Vagina (tissue), 2 donors: ENCODE measurements at places on chromosomes 2 and 18.

DNA sequence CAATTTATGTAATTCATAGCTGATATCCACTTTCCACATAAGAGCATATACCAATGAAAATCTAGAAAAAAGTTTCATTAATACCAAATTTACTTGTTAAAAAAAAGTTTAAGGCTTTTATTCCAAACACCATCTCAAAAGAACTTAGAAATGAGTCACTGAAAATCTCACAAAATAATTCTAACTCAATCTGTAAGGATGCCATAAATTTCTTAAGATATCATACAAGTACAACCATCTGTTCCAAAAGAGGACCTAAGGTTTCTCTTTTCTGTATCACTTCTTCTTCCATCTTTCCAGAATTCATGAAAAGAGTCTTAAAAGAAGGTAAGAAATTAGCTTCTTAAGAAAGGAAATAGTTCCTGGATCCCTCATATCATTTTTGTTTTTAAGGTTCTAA is 60.4 kb downstream of the TRIP12 start:
- H3K27ac ChIP-seq = no peak overlapping the region
- no peaks in the 10 kb centered on the region for H3K27me3 ChIP-seq
- H3K36me3 ChIP-seq = no peaks in the 10 kb centered on the region

DNA sequence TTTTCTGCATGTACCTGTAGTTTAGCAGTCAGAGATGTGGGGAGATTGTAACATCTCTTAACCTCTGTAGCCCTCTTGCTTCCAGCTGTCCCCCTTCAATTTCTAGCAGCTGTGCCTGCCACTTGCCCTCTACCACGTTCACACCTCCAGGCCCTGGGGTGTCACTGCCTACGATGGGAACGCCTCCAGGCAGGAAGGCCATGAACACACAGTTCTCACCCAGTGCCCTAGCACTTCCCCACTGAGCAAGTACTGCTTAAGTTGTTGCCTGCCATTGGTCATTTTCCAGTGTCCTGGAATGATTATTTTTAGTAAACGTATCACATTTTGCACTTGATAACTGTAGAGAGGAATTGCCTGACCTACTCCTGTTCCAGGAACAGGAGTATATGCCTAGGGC is 77.1 kb upstream of the B3GNT7 start:
- no peaks in the 10 kb centered on the region for H3K4me1 ChIP-seq
- no peak overlapping the region for H3K27ac ChIP-seq
- DNase-seq = no peak
- H3K27me3 ChIP-seq = no peaks in the 10 kb centered on the region
- no peak overlapping the region for H3K4me3 ChIP-seq
- H3K36me3 ChIP-seq = no peaks in the 10 kb centered on the region

DNA sequence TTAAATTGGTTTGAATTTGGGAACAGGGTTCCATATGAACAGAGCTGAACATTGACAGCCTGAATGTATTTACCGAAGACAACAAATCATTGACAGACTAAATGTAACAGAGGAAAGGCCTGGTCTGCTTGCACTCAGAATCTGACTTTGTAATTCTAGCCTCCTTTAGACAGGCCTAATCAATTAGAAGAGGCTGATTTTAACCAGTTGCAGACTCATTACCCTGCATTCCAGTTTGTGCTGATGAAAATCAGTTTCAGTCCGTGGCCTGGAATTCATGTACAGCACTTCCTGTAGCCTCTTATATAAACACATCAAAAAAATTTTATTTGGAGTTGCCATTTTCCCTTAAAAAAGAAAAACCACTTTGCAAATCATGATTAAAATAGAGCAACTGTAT is 93.1 kb upstream of the ZFP36L2 start:
- H3K27ac ChIP-seq = no peak overlapping the region
- DNase-seq = no peak
- peaks cover 12% of the 10 kb centered on the region for H3K4me1 ChIP-seq
- H3K36me3 ChIP-seq = no peaks in the 10 kb centered on the region
- no peaks in the 10 kb centered on the region for H3K27me3 ChIP-seq

DNA sequence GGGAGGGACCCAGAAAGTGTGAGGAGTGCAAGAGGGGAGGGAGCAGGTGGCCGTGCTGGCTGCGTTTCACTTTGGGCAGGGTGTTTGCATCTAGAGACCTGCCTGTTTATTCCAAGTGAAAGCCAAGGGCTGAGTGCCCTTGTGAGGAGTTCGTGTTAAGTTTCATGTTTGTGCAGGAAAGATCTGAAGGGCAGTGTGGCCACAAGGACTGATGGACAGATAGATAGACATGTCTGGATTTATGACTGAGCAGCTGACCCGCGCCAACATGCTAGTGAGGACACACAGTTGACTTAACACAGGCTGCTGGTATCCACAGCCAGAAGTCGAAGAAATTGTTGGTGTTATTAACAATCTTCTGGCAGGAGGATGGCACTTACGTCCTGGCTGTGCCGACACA is 387.6 kb upstream of the TNP1 start:
- no peak overlapping the region for H3K4me3 ChIP-seq
- peak overlapping the region; percentile 80 for H3K27ac ChIP-seq
- peaks cover 35% of the 10 kb centered on the region for H3K4me1 ChIP-seq

DNA sequence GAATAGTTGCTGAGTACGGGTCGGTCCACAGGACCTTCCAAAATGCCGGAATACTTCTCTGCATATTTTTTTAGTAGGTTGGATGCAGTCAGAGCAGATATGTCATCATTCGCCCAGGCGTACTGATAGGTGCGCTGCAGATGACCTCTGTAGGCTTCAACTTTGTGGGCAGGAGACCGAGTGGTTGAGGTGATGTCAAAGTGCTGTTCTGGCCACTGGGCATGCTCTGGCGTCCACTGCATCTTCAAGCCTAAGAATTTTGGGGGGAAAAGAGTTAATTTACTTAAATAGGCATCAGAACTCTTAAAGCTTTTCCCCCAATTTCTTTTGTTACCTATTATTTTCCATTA is 124.3 kb downstream of the FIGN start:
- H3K27ac ChIP-seq = no peak overlapping the region
- no peak overlapping the region for H3K4me3 ChIP-seq
- H3K36me3 ChIP-seq = no peaks in the 10 kb centered on the region
- H3K27me3 ChIP-seq = no peaks in the 10 kb centered on the region

- no peak overlapping the region for H3K4me3 ChIP-seq
- H3K27me3 ChIP-seq = no peaks in the 10 kb centered on the region
- DNase-seq = no peak
- peaks cover 11% of the 10 kb centered on the region for H3K4me1 ChIP-seq
- no peak overlapping the region for H3K27ac ChIP-seq
Observed at GRCh38 chr2:218317835-218318234, 25.5 kb upstream of the TMBIM1 start.

DNA sequence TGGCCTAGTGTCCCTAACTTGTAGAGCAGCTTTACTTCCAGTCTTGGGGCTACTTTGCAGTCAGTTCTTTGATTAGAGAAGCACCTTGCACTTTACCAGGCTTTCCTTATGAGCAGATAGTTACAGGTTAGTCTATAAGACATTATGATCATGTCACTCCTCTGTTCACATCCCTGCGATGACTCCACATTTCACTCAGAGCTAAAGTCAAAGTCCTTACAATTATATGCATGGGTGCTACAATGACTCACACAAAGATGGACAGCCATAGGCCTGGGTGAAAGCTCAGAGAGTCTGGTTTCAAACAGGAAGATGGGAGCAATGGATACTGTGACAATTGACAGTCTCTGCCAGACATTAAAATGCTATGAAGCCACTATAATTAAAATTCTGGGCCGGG is 27.1 kb upstream of the SSB start:
- H3K4me3 ChIP-seq = no peak overlapping the region
- peaks cover 10% of the 10 kb centered on the region for H3K4me1 ChIP-seq
- no peaks in the 10 kb centered on the region for H3K36me3 ChIP-seq

GRCh38 chr2:69811018-69811417 is 18.4 kb upstream of the GMCL1 start:
- peaks cover 78% of the 10 kb centered on the region for H3K36me3 ChIP-seq
- H3K27me3 ChIP-seq = no peaks in the 10 kb centered on the region
- no peak overlapping the region for H3K27ac ChIP-seq
- peak; percentile 40 for DNase-seq

DNA sequence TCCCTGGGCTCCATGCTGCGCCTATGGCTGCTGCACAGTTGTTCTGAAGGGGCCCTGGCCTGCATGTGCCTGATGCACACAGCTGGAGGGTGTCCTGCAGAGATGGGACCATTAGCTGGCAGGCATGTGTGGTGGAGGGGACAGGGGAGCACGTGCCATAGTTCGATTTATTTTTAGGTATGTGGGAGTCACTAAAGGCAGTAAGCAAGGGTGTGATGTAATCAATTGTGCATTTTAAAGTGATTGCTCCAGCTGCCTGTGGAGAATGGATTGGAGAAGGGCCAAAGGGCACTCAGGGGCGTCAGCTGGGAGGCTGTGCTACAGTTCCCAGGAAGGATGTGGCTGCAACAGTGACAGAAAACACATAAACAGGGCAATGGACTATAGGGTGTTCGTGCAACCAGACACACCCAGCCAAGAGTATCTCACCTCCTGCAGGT is 205.1 kb downstream of the ARL4C start:
- no peaks in the 10 kb centered on the region for H3K27me3 ChIP-seq
- DNase-seq = no peak
- H3K36me3 ChIP-seq = no peaks in the 10 kb centered on the region
- no peak overlapping the region for H3K4me3 ChIP-seq
- no peak overlapping the region for H3K27ac ChIP-seq
- H3K4me1 ChIP-seq = peaks cover 15% of the 10 kb centered on the region

DNA sequence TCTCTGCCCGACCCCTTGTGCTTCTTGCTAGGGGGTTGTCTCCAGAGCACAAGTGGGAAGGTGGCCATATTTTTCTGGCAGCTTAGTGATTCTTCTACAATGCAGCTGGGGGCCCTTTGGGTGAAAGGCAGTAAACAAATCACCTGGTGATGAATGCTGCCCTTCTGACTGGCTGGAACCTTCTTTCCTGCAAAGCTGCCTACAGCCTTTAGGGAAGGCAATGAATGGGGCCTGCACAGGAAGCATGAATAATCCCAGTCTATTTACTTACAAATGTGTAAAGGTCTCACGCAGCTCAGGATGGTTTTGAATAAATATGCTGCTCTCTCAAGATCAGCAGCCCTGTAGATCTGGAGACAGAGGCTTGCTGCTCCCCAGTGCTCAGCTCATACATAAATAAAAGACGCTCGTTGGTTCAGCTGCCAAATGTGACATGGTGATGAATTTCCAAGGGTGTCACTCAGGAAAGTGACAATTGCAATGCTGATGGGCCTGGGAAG is 289.2 kb downstream of the TDRD15 start:
- H3K4me3 ChIP-seq = no peak overlapping the region
- no peaks in the 10 kb centered on the region for H3K27me3 ChIP-seq
- no peak for DNase-seq
- H3K4me1 ChIP-seq = no peaks in the 10 kb centered on the region

DNA sequence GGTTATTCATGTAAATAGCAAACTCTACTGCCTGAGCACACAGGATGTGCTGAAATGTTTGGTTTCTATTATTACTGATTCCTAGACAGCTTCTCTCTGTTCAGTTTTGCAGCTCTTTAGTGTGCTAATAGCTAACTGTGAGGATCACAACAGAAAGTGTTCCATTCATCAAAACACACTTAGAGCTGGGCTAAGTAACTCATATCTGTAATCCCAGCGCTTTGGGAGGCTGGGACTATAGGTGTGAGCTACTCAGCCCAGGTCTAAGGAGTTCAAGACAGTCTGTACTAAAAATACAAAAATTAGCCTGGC is 63.2 kb downstream of the MOGAT1 start:
- H3K4me3 ChIP-seq = no peak overlapping the region
- no peaks in the 10 kb centered on the region for H3K36me3 ChIP-seq
- no peak for DNase-seq
- no peak overlapping the region for H3K27ac ChIP-seq
- H3K27me3 ChIP-seq = no peaks in the 10 kb centered on the region

GRCh38 chr18:52228166-52228565 is 111.8 kb upstream of the DCC start:
- no peak overlapping the region for H3K4me3 ChIP-seq
- H3K36me3 ChIP-seq = no peaks in the 10 kb centered on the region

GRCh38 chr2:84776011-84776410 is 104.9 kb downstream of the TRABD2A start:
- no peak overlapping the region for H3K27ac ChIP-seq
- H3K27me3 ChIP-seq = no peaks in the 10 kb centered on the region
- no peaks in the 10 kb centered on the region for H3K4me1 ChIP-seq
- H3K36me3 ChIP-seq = no peaks in the 10 kb centered on the region
- DNase-seq = no peak

DNA sequence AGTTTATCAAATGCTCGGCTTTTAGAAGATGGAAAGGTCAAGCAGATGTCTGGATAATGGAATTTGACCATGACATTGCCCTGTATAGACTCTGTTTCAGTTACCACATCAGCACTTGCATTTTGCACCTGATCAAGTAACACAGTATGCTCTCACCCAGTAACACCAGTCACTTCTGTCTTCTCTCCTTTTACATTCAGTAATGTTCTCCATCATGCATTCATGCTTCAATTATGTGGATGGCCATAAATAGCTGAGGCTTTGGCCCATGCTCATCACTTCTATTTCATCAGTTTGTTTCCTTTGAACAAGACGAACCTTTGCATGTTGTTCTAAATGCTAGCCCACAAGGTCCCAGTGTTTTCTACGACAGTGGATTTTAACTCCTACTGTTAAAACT is 322.9 kb upstream of the ACVR2A start:
- no peaks in the 10 kb centered on the region for H3K36me3 ChIP-seq
- no peak overlapping the region for H3K4me3 ChIP-seq
- DNase-seq = no peak
- H3K27ac ChIP-seq = no peak overlapping the region
- H3K27me3 ChIP-seq = no peaks in the 10 kb centered on the region

GRCh38 chr2:179817181-179817841 is 44.1 kb downstream of the ZNF385B start:
- H3K27ac ChIP-seq = no peak overlapping the region
- H3K27me3 ChIP-seq = no peaks in the 10 kb centered on the region
- DNase-seq = no peak
- no peak overlapping the region for H3K4me3 ChIP-seq
- H3K4me1 ChIP-seq = no peaks in the 10 kb centered on the region

DNA sequence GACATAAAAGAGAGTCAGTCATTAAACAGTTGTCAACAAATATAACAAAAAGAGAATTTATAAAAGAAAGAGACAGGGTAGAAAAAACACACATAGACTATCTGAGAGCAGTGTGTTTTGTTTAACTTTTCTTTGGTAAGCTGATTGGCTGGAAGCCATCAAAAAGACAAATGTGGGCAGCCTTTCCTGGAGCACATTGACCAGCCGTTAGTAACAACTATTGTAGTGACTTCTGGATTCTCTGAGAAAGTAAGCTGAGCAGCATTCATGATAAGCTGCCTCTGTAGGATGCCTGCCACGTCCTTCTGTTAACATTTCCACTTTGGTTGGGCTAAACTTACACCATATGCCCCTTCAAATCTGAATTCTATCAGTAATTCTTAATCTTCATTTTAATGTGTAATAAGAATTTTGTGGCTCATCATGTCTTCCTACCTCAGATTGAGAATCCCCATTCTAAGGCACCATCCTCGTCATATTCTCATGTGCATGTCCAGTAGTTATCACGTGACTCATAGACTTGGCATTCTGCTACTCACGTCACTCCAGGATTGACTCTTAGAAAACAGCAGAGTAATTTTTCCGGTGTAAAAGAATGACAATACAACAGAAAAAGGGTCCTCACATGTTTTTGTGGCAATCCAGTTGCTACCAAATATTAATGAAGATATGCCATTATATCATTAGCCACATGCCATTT is 43.4 kb upstream of the DNAJC10 start:
- no peak for DNase-seq
- no peaks in the 10 kb centered on the region for H3K27me3 ChIP-seq
- no peaks in the 10 kb centered on the region for H3K4me1 ChIP-seq
- no peak overlapping the region for H3K27ac ChIP-seq
- no peak overlapping the region for H3K4me3 ChIP-seq
